ENCODE measurements at places on chromosomes 11 and 22. TPM values are rescaled to one million over a fixed set of nuclear protein-coding genes. Genes with fewer than 3 reads are reported as not detected.

Gene SLC22A8
- polyA plus RNA-seq: not detected

Gene CARD18
- polyA plus RNA-seq: not detected

Gene MTFP1
- 48.9 TPM for polyA plus RNA-seq

Gene POLR2L
- 76.4 TPM for polyA plus RNA-seq

Gene OR4P4
- polyA plus RNA-seq: not detected

Gene SF3A1
- polyA plus RNA-seq: 72.3 TPM

Gene CCDC87
- not detected for polyA plus RNA-seq

- no peak for DNase-seq
Measured at GRCh38 chr11:125398994-125399640, 96.9 kb downstream of the FEZ1 start.

DNA sequence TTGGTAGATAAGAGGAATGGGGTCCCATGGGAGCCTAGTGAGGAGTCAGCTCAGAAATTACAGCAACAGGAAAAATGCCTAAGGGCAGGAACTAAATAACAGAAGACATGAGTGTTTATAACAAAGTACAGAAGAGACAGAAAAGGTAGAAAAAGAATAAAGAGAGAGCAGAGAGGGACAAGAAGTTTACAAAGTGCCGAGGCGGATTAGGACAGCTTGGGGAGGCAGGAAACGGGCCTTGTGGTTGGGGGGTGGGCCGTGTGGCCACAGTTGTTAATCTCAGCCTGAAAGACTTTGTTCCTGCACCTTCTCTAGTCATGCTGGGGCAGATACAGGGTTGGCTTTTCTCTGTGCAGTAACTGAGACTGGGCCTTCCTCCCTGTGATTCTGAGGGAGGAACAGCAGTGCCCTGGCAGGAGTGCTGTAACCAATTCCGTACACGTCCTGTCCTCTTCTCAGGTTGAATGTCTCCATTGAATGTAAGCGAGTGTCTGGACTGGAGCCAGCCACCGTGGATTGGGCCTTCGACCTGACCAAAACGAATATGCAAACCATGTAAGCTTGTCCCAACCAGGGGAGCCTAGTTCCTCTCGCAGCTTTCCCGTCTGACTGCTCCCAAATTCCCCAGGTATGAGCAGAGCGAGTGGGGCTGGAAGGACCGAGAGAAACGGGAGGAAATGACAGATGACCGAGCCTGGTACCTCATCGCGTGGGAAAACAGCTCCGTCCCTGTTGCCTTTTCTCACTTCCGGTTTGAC lies 13.2 kb downstream of the NAA40 start:
- DNase-seq: no peak

DNA sequence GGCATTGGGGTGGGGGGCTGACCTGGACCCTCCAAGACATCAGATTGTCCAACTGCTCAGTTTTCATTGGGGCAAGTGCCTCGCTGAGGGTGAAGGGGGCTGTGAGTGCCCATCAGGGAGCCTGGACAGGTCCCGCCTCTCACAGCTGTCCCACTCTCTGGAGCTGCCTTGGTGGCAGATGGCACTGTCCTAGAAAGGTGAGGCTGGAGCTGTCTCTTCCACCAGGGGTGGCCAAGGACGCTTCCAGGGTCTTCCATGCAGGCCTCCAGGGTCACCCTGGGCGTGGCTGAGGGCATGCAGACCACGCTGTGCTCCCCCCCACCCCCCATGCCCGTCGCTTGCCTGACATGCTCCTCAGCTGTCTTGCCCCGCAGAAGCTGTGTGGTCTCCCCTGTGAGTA lies 53.5 kb upstream of the CCDC188 start:
- no peak for DNase-seq

DNA sequence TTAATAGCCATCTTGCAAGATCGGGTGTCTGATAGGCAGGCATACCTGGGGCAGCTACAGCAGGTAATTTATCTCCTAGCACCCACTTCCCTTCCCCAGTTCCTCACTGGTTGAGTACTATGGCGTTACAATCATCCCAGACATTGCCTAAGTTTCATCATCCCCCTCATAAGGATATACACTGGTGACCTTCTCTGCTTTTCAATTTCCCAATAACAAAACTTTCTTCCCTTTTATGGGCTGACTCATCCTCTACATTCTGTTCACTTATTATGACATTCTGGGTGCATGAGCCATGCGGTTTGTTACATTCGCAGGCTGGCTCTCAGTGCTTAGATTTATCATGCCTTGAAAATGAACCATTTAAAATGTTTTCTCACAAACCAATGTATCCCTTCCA lies 5.0 kb upstream of the MRPL11 start:
- no peak for DNase-seq

DNA sequence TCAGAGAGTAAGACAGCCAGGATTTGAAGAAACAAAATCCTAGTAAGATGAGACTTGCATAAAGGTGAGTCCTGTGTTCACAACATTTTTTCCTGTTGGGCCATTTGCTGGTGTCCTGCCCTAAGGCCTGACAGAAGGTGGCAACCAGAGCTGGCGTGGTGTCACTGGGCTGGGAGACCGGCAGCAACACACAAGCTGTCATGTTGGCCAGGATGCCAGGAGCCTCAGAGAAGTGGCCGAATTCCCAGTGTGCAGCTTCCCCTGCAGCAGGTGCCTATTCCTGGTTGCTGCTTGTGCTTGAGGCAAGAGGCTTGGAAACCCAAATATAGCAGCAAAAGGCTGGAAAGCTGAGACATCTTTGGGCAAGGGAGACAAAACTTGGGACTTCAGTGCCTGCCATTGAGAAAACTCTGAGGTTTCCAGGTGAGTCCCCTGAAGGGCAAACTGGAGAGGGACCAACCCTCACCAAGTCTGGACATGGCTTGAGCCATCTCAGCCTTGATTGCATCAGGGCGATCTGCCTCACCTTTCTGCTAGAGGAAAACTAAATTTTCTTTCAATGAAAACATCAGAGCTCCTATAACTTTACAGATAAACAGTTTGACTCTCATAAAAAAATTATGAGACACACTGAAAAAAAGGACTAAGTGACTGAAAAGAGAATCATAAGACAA lies 25.9 kb downstream of the ALG12 start:
- DNase-seq: no peak

- DNase-seq: peak; percentile 23
Measured at GRCh38 chr11:121321614-121322243, 29.2 kb downstream of the SC5D start.

DNA sequence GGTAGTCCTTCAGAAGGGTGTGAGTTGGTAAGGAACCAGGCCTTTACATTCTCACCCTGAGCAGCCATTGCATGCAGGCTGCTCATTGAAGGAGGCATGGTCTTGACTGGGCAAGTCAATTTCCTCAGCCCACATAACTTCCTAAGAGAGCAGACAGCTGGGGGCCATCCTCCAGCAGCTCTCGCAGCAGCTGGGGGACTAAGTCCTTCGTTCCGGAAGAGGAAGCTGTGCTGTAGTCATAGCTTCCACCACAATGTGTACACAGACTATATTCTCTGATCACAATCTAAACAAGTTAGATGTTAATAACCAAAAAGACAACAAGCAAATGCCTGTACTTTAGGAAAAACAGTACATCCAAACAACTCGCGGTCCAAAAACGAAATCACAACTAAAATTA lies 30.1 kb upstream of the MPPED1 start:
- DNase-seq: peak; percentile 20

DNA sequence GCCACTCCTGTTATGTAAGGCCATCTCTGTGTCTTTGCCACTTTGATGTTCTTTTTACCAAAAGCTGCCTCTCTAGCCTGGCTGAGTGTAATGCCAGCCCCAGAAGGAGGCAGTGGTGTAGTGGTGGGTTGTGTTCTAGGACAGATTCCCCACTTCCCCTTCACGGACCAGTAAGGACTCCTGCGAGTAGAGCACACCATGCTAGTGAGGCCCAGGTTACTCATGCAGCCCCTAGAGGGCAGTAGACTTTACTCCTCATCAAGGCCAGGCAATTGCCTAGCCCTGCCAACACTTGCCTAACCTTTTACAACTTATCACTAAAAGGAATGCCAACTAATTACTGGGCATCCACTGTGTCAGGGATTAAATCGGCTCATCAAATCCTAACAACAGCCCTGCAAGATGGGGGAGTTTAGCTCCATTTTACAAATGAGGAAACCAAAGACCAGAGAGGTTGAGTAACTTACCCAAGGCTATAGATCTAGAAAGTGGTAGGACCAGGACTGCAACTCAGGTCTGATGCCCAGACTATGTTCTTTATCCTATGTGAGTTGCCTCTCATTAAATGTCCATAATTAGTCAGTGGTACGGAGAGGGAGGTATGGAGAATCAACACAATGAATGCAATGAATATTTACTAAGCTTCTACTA lies 75.3 kb downstream of the APIP start:
- DNase-seq: peak; percentile 59

GRCh38 chr11:92330114-92330513 lies 105.5 kb downstream of the FAT3 start:
- DNase-seq: no peak

DNA sequence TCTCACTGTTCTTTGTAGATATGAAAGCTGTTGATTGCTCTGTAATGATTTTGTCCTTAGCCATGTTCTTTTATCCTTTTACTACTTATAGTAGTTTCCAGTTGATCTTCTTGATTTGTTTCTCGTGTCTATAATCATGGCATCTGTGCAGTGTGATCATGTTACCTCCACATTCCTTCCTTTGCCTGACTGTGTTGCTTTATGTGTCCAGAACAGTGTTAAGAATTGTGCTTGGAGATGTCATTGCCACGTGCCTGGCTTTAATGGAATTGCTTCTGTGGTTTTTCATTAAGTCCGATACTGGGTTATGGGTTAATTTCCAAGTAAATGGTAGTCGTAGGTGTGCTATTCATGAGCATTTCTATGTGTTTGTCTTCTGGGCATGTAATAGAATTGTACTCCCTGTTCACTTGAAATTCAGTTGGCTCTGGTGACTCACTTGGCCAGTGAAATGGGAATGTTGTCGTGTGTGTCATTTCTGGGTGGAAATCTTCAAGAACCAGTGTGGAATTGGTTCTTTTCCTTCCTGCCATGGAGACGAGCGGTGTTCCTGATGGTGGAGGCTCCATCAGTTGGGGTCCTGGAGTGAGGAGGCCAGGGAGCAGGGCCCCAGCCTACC lies 6.8 kb downstream of the GTSE1 start:
- DNase-seq: no peak

GRCh38 chr22:46054091-46055073 lies 77.4 kb upstream of the WNT7B start:
- peak; percentile 56 for DNase-seq

DNA sequence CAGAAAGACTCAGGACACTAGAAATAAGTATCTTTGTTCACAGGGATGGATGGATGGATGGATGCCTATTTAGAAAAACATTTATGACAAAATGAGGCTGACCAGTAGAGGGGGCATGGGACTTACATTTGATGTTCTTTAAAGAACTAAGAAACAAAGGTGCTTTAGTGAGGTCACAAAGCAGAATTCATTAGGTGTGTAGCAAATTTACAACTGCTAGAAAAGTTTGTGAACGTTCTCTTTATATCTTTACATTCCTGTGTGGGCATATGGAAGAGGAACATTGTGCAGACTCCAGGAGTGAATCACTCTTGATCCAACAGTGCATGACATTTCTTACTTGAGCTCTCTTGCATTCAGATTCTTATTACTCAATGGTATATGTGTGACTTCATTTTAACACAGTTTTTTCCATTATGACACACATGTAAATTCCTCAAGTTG lies 15.8 kb upstream of the SIK2 start:
- DNase-seq: peak; percentile 41

- DNase-seq: no peak
Measured at GRCh38 chr11:16016468-16016829, 339.9 kb downstream of the SOX6 start.

Data from CD4-positive, CD25-positive, alpha-beta regulatory T cell (primary cell).